ENCODE measurements at places on chromosomes 16 and 17.

GRCh38 chr16:1645914-1646525 lies 32.1 kb upstream of the JPT2 start:
- DNase-seq: peak; percentile 64

DNA sequence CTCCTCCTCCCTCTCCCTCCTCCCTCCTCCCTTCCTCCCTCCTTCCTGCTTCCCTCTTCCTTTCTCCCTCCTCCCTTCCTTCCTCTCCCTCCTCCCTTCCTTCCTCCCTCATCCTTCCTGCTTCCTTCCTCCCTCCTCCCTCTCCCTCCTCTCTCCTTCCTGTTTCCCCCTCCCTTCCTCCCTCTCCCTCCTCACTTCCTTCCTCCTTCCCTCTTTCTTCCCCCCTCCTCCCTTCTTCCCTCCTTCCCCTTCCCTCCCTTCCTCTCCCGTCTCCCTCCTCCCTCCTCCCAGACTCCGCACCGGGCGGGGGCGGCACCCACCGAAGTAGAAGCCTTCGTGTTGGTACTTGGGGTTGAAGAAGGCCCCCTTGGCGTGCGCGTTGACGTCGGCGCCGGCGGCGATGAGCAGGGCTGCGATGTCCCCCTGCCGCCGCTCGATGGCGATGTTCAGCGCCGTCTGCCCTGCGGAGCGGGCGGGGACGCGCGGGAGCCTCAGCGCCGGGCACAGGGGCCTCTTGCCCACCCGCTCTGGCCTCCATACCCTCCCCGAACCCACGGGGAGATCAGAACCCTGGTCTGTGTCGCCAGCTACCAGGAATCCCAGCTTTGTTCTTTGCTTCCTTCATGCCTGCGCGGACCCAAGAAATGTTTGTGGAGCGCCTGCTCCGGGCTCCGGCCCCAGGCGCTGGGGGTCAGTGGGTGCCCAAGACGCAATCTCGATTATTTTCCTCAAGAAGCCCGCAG lies 22.2 kb downstream of the TRPV3 start:
- peak; percentile 84 for DNase-seq

DNA sequence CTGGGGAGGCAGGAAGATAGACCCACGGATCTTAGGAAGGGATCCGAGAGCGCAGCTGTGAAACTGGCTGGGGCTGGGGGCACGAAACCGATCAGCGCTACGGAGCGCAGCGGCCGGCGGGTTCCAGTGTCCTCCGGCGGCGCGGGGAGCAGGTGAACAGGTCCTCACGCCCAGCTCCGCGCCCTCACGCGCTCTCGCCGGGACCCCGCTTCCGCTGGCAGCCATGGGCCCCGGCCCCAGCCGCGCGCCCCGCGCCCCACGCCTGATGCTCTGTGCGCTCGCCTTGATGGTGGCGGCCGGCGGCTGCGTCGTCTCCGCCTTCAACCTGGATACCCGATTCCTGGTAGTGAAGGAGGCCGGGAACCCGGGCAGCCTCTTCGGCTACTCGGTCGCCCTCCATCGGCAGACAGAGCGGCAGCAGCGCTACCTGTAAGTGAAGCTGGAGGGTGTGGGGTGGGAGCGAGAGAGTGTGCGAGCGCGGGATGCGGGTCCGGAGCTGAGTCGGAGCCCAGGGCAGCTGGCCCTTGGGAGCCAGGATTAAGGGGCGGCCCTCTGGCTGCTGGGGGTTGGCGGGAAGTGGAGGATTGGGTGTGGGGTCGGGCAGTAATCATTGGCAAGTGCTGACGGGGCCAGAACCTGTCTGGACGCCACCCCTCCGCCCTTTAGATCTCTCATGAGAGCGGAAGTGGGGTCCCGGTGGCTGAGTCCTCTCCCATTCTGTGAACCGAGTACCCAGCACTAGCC lies 479 bp downstream of the ITGA3 start:
- peak; percentile 66 for DNase-seq

- DNase-seq: no peak
Measured at GRCh38 chr16:84499638-84500037, 4.8 kb downstream of the MEAK7 start.

GRCh38 chr17:13160296-13160695 lies 142.5 kb upstream of the ELAC2 start:
- DNase-seq: no peak

- DNase-seq: no peak
Measured at GRCh38 chr17:63762161-63763078, 11.0 kb downstream of the CCDC47 start.

DNA sequence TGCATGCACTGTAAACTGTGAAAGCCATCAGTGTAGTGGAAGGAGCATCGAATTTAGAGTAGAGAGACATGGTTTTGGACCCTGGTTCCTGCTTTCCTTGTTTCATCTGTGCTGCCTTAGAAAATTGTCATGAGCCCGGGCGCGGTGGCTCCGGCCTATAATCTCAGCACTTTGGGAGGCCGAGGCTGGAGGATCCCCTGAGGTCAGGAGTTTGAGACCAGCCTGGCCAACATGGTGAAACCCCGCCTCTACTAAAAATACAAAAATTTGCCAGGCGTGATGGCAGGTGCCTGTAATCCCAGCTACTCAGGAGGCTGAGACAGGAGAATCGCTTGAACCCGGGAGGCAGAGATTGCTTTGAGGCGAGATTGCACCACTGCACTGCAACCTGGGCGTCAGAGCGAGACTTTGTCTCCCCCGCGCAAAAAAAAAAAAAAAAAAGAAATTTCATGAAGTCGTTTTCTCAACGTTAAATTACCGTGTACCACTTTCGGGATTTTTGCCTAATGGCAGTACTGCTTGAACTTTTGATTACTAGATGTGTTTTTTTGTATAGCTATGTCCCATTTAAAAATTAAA lies 912 bp downstream of the COQ7 start:
- no peak for DNase-seq

GRCh38 chr17:74117999-74118421 lies 85.5 kb upstream of the RPL38 start:
- no peak for DNase-seq
